Activated naive CD4-positive, alpha-beta T cell treated with anti-CD3 and anti-CD28 coated beads for 36 hours (primary cell): ENCODE measurements at places on chromosomes 7 and 10. TPM values are rescaled to one million over a fixed set of nuclear protein-coding genes. Genes with fewer than 3 reads are reported as not detected.

LBX1 gene
- total RNA-seq = not detected

DNA sequence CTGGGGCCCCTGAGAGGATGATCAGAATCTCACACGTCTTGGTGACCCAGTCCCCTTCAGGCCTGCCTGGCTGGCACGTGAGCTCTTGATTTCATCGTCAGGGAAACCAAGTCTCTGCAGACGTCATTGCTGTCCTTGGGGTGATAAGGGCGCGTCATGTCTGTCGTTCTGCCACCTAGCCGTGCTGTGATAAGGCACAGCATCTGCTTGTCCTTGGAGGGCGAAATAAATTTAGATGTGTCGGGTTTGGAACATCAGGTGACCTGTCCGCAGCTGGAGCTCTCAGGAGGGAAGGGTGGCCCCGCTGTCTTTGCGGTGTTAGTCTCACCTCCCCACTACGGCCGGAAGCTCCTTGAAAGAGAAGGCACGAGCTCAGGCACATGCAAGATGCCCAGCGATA is 129.2 kb downstream of the GRK5 start:
- DNase-seq = no peak

GRCh38 chr10:71156436-71156835 is 55.9 kb upstream of the UNC5B start:
- no peaks in the 10 kb centered on the region for H3K36me3 ChIP-seq
- no peak for DNase-seq
- no peaks in the 10 kb centered on the region for H3K27me3 ChIP-seq
- no peak overlapping the region for H3K27ac ChIP-seq

GRCh38 chr7:149075286-149075685 is 15.2 kb downstream of the ZNF786 start:
- no peak for DNase-seq
- no peak overlapping the region for H3K4me3 ChIP-seq
- peaks cover 5% of the 10 kb centered on the region for H3K36me3 ChIP-seq
- peaks cover 8% of the 10 kb centered on the region for H3K4me1 ChIP-seq
- H3K27ac ChIP-seq = no peak overlapping the region

GRCh38 chr10:46527241-46527811 is 29.1 kb downstream of the GPRIN2 start:
- H3K36me3 ChIP-seq = no peaks in the 10 kb centered on the region
- no peak overlapping the region for H3K4me3 ChIP-seq
- no peaks in the 10 kb centered on the region for H3K27me3 ChIP-seq
- H3K4me1 ChIP-seq = no peaks in the 10 kb centered on the region

DNA sequence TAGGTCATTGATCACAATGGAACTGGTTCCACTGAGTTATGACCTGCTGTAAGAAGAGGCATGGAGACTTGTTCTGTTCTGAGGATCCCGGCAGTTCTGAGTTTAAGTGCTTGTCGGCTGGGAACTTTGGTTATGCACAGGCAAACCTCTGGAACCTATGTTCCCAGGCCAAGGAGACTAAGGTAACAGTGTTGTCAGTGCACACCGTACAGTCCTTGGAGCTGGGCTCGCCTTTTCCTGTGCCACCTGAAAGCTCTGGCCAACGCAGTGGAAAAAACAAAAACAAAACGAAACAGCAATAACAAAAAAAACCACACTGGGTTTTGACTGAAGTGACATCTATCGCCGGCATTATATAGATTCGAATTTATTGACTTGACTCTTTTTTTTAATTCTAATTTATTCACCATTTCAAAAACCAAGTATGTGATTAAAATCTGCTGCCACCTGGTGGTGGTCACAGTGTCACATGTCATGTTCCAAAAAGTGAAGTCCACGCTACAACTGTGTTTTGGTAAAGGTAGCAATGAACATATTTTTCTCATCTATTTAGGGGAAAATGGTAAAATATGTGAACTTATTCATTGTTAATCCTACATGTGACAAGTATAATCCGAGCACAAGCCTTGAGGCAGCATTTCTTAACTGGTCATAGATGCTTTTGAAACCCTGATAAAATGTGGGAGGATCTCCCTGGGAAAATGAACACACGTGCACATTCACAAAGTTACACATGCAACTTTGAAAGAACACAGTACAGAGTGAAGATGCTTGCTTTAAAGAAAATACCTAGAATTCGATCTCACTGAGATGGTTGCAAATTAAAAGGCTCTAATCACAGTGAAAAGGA is 113.8 kb upstream of the PPP2R2D start:
- no peaks in the 10 kb centered on the region for H3K4me1 ChIP-seq
- H3K27me3 ChIP-seq = peaks cover 9% of the 10 kb centered on the region
- H3K4me3 ChIP-seq = no peak overlapping the region
- peak; percentile 64 for DNase-seq

GRCh38 chr10:15737656-15738055 is 17.9 kb upstream of the ITGA8 start:
- H3K4me1 ChIP-seq = no peaks in the 10 kb centered on the region
- H3K27me3 ChIP-seq = peaks cover 21% of the 10 kb centered on the region
- H3K36me3 ChIP-seq = no peaks in the 10 kb centered on the region
- H3K27ac ChIP-seq = no peak overlapping the region
- H3K4me3 ChIP-seq = no peak overlapping the region
- DNase-seq = no peak

DNA sequence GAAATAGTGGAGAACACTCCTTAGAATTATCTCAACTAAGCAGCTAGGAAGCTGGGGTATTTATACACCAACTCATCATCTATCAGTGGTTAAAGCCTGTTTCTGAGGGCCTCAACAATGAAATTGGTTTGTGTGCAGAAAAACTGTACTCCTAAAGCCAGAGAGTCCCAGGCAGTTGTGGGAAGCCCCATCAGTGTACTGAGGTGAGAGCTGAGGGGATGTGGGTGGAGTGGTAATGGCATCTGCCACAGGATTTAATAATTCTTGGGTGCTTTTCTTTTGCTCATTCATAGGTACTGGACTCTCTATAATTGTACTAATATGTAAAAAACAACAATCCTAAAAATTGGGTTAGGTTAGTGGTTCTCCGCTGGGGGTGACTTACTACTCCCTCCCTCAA is 267.5 kb downstream of the PTEN start:
- H3K4me1 ChIP-seq = peaks cover 3% of the 10 kb centered on the region
- H3K27me3 ChIP-seq = no peaks in the 10 kb centered on the region
- no peak for DNase-seq
- no peaks in the 10 kb centered on the region for H3K36me3 ChIP-seq
- no peak overlapping the region for H3K27ac ChIP-seq

DNA sequence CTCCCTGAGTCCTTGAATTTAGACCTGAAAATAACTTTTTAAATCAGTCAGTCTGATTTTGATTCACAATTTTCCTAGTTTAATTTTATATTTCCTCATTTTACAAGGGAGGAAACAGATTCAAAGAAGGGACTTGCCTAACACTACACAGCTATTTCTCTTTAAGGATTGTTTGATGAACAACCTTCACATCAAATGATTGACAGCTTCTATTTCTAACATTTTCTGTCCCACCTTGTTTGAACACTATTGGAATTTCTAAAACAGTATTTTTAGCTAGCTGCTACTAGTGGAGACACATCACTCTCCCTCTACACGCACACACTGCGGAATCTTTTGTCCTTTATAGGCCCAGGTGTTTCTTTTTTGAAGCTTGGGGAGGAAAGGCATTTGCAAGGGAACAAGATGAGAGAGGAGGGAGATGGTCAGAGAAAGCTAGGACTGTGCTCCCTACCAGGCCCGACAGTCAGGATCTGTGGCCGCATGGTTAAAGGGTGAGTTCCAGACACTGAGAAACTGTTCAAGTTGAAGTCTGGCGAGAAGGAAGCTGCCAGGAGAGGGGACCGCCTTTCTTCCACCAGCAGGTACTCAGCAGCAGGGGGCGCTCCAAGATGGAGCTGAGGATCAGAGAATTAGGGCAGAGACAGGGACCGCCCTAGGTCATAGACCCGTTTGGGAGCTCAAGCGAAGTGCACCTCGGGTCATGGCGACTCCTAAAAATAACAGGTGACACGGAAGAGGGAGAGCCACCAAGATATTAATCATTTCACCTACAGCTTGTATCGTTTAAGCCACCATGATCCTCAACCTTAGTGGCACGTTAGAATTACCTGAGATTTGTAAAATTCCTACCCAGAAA is 49.7 kb downstream of the DNAJC12 start:
- no peaks in the 10 kb centered on the region for H3K36me3 ChIP-seq
- H3K4me3 ChIP-seq = no peak overlapping the region
- H3K27ac ChIP-seq = peak overlapping the region; percentile 57
- peak; percentile 92 for DNase-seq

DNA sequence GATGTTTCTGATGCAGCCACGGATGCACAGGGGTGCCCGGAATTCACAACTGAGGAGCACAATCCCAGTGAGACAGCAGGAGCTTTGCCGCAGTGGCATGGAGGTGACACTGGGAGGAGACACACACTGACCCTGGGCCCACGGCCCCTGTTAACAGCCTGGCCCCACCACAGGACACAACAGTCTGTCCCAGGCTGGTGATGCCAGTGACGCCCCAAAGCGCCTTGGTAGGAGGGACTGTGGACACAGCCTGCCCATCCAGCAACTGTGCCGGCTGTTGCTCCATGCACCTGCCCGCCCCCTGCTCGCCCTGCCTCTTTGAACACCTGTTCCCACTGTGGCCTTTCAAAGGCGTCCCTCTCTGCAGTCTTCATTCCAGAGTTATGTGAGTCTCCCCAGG is 49.8 kb downstream of the KLF6 start:
- DNase-seq = no peak
- H3K27ac ChIP-seq = peak overlapping the region; percentile 4
- H3K4me3 ChIP-seq = no peak overlapping the region
- H3K36me3 ChIP-seq = no peaks in the 10 kb centered on the region
- H3K4me1 ChIP-seq = peaks cover 12% of the 10 kb centered on the region
- H3K27me3 ChIP-seq = no peaks in the 10 kb centered on the region

DNA sequence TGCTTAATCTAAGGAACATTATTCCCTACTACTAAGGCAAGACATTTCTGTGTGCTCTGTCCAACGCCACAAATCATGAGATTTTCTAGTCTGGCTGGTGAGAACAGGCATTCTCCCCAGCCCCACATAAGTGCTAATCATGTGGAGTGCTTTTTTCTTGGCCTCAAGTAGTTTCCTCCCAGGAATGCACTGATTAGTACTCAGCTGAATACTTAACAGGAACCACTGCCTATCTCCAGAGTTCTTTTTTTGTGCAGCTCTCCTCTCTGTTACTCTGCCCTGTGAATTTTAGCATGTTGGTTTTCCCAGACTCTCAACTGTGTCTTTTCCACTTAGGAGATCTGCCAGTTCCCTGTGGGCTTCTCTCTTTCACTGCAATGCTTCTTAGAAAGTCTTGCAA is 1098.5 kb upstream of the LRRTM3 start:
- H3K27me3 ChIP-seq = no peaks in the 10 kb centered on the region
- no peak overlapping the region for H3K4me3 ChIP-seq
- no peak overlapping the region for H3K27ac ChIP-seq
- DNase-seq = no peak

DNA sequence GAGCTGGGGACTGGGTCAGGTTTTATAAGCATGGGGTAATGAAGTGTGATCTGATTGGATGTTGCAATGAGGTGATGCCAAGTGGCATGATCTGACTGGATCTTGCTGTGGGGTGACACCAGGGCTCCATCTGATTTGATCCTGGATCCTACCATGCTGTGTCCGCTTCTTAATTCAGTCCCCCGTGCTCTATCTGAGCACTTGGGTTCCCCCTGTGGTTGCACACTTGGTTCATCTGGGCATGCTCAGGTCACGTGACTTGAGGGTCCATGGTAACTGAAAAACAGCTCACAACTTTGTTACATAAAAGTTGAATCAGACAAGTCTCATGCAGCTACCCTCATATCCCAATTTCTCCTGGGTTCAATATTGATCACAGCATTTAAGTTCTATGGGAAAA is 448.6 kb upstream of the NRP1 start:
- no peak for DNase-seq
- H3K4me1 ChIP-seq = no peaks in the 10 kb centered on the region
- no peak overlapping the region for H3K27ac ChIP-seq
- H3K4me3 ChIP-seq = no peak overlapping the region
- H3K36me3 ChIP-seq = no peaks in the 10 kb centered on the region

DNA sequence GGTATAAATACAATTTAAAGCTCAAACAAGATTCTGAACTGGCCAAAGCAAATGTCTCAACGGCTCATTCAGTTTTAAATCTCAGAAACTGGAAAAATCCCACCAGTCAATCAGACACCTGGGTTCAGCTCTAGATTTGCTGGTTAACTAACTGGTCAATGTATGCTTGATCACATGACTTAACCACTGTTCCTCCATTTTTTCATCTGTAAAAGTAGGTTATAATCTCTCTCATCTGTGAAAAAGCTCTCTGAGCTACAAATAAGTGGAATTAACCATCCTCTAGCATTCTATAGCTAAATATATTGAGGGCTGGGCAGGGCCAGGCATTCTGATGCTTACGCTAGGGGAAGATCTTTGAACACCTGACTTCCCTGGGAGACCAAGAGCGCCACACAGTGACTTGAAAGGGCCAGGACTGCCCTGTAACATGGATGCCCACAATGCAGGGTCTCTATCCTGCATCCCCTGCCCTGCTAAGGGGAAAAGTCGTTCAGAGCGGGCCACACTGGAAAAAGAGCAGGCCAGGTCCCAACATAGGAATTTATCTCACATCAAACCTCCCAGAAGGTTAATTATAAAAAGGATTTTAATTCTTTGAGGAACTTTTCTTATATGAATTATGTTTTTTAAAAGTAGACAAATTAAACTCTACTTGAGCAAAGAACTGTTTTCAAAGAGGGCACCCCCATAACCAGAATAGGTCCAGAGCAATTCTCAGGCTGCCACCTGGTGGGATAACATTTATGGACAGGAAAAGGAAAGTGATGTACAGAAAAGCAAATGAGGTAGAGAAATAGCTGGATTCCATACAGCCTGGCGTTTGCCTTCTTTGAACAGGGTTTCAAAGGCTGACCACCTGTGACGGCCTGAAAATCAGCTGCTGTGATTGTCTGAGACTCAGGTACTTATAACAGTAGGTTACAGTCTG is 1.8 kb downstream of the RP9 start:
- no peaks in the 10 kb centered on the region for H3K36me3 ChIP-seq
- no peak overlapping the region for H3K27ac ChIP-seq
- H3K4me1 ChIP-seq = peaks cover 39% of the 10 kb centered on the region
- H3K4me3 ChIP-seq = peak overlapping the region; percentile 88
- peak; percentile 64 for DNase-seq

- H3K27ac ChIP-seq = no peak overlapping the region
- no peak overlapping the region for H3K4me3 ChIP-seq
- no peaks in the 10 kb centered on the region for H3K4me1 ChIP-seq
- no peaks in the 10 kb centered on the region for H3K36me3 ChIP-seq
- no peak for DNase-seq
- no peaks in the 10 kb centered on the region for H3K27me3 ChIP-seq
These were observed 774.1 kb upstream of the IGFBP3 start for GRCh38 chr7:46695051-46695708.

DNA sequence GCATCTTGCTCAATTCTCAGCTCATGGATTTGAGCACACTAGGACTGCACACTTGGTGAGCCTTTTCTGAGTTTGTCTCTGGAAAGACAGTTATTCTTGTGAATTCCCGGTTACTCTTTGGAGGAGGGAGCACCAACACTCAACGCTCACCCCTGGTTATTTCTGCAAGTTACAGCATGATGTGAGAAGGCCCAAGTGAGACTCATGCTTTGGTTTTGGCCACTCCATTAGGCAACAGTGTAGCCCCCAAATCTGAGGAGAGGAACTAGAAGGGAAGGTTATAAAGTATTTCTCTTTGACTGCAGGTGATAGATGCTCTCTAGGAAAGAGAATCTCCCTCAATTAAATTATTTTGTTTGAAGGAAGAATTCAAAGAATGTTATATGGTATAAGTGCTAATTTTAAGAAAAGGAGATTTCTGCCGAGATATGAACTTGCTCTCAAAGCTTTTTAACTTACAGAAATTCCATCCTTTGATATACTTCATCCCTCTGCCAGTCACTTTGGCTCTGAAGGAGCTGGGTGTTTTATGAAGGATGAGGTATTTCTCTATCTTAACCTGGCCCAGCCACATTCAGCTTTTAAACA is 183.4 kb downstream of the WNT2 start:
- H3K4me3 ChIP-seq = no peak overlapping the region
- no peaks in the 10 kb centered on the region for H3K27me3 ChIP-seq
- H3K27ac ChIP-seq = no peak overlapping the region
- H3K4me1 ChIP-seq = no peaks in the 10 kb centered on the region
- DNase-seq = no peak
